ENCODE measurements at places on chromosomes 4 and X.

DNA sequence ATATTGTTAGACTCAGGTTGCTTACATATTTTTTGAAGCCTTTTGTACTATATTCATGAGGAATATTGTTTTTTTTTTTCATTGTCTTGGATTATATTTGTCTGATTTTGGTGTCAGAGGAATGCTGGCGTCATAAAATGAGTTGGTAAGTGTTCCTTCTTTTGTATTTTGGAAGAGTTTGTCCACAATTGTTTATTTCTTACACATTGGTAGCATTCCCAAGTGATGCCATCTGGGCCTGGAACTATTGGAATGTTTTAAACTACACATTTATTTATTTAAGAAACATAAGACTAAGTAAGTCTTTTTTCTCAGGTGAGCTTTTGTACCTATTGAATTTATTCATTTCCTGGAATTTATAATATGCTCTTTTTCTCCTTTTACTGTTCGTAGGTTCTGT is 107.6 kb downstream of the LARP1B start:
- DNase-seq = no peak

GRCh38 chrX:40962793-40963407 is 122.3 kb upstream of the USP9X start:
- DNase-seq = no peak

- no peak for DNase-seq
Observed at GRCh38 chrX:149151805-149152757, 353.0 kb downstream of the IDS start.

DNA sequence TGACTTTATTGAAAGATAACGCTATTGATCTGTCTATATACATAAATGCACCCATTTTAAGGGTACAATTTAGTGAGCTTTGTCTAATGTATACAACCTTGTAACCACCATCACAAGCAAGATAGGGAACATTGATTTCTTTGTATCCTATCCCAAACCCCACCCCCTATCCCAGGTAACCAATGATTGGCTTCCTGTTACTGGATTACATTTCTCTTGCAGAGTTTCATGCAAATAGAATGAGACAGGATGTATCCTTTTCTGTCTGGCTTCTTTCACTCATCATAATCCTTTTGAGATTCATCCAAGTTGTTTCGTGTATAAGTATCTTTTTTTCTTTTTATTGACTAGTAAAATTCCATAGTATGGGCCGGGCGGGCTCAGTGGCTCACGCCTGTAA is 1.6 kb upstream of the GRIPAP1 start:
- no peak for DNase-seq

DNA sequence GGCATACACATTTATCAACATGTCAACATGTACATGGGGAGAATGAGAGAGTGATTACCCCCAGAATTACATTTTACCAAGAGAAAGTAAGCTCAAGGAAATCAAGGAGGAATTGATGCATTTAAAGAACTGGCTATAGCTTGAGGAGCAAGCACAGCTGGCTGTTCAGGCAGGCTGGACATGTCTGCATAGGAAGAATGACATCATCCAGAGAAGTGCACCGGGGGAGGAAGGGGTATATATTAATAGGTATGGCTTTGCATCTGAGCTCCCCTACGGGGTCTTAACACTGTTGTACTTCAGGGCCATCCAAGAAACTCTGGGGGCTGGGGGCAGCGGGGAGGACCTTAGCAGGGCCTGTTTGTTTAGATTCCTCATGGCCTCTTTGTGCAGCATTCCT is 222.4 kb upstream of the VCX start:
- no peak for DNase-seq

- no peak for DNase-seq
Observed at GRCh38 chr4:180436361-180436760, 1806.8 kb upstream of the TENM3 start.

DNA sequence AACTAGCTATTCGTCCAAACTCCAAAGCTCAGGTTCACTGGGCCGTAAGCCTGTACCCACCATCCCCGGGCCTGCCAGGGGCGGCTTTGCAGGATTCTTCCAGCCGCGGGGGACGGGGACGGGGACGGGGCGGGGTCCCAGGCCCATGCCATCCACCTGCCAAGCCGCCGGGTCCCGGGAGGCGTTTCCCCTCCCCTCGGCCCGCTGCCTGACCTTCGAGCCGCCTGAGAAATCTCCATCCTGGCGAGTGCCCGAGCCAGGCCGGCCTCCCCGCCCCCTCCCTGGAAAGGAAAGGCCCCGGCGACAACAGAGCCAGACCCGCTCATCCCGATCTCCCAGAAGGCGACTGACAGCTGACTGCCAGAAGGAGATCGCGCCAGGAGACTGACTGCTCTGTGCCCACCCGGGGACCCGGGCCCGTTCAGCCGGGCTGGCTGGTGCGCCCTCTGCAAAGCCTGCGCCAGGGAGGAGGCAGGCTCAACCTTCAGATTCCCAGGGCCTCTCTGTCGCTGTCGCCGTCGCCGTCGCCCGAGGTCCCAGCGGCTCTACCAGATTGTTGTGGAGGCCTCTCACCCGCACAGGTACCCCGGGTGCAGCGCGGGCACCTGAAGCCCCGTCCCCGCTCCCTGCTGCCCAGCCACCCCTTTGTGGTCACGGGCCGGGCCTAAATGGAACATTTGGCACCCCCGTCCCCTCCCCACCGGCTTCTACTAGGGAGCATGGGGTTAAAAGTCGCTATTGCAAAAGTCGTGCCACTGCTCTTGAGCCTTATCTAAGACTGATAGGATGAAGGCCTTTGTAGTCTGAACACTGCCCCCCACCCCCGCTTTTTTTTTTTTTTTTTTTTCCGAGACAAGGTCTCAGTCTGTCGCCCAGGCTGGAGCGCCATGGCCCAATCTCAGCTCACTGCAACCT is at the start of gene RGN:
RGN (plus strand) TSS at position 315 of the 915 bp plus-strand sequence. CDS start 2,702 bp downstream, outside the sequence.
- DNase-seq = no peak

Measured in bone marrow (tissue), 2 donors.